Activated naive CD4-positive, alpha-beta T cell treated with anti-CD3 and anti-CD28 coated beads, Interleukin-2, amount 50 U/mL, for 72 hours (primary cell): ENCODE measurements at places on chromosomes 1 and 21.

DNA sequence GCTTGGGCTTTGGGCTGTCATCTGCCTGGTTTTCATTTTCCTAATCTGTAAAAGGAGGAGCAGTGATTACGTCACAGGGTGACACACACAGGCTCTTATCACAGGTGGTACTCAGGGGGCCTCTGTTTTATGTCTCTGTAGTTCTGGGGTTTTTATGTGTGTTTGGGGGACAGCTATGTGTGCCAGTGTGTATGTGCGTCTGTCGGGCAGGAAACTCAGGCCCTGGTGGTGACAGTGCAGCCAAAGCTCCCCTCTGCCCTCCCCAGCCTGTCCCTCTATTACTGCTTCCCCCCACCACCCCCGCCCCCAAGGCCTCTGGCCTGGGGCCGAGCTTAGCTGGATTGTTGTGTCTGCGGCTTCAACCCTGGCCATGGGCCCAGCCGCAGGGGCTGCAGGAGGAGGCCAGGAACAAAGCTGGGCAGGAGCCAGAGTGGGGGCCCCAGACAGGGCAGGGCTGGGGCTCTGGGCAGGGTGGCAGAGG is 13.3 kb downstream of the MFAP2 start:
- no peak for DNase-seq

- DNase-seq = peak; percentile 84
Observed at GRCh38 chr1:31944205-31945089, 6.3 kb upstream of the PTP4A2 start.

DNA sequence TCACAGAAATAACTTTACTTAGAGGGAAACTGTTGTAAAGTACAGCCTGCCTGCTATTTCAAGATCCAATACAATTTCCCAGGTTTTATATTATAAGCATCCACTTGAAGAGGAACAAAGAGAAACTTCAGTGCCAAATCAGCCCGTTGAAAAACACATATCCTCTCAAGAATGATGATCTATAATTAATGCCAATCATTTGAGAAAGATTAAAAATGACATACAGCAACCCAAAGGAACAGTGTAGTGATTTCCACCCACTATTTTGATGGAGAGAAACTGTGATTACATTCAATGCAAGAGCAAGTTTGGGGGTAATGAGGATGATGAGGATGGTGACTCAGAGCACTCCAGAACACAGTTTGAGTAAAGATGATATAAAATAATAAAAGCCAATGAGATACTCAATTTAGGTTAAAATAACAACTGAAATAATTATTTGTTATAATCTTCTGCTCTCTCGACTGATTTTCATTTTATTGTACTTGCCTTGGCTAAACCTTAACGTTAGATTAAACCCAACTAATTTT is 715.5 kb downstream of the NCAM2 start:
- no peak for DNase-seq

- DNase-seq = no peak
Observed at GRCh38 chr1:198283222-198283621, 126.4 kb downstream of the NEK7 start.

GRCh38 chr1:116496898-116497297 is 73.9 kb downstream of the CD58 start:
- DNase-seq = no peak

DNA sequence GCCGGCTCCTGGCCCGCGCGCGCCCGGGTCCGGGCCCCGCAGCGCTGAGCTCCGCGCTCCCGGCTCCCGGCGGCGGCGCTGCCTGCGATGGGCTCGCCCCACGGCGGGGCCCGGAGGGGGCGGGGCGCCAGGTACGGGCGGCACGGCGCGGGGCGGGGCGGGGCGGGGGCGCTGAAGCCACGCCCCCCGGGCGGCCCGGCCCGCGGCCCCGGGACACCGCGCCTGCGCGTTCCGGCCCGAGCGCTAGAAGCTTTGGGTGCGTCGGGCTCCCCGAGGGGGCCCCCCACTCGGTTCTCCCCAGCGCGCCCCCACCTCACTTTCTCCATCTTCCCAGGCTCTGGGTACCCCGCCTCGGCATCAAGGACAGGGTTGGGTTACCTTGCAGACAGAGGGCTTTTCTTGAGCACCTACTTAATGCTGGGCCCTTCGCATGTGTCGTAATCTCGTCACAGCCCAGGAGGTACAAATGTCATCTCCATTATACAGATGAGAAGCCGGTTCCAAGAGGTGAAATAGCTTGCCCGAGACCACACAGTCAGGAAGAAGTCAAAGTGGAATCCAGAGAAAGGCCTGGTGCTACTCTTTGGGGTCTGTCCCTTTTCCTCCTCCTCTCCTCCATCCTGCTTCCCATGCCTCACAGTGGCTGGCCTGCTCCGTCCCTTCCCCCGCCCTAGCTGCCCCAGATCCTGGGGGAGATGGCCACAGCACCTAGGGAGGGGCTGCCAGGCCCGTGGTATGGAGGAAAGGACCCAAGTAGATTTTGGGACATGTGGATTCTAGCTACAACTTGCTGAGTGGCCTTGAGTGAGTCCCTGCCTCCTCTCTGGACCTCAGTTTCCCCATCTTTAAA is 46.5 kb downstream of the RAP1GAP start:
- peak; percentile 61 for DNase-seq

- no peak for DNase-seq
Observed at GRCh38 chr1:174775621-174776020, 224.1 kb upstream of the CACYBP start.

DNA sequence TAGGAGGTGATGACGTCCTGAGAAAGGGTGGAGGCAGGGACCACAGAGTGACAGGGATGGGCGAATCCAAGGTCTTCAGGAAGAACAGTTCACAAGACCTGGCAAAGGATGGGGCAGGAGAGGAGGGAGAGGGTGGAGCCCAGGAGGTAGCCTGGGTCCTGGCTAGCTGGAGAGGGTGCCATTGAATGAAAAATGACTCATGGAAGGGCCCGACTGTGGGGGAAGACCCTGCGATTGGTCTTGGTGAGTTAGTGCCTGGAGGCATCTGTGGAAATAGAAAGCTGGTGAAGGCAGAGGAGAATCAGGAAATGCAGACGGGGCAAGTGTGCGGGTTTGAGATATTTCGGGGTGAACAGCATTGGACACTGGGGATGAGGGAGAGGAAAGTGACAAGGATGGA is 60.3 kb upstream of the SLC45A1 start:
- no peak for DNase-seq

GRCh38 chr21:42731264-42732032 is 78.0 kb downstream of the PDE9A start:
- no peak for DNase-seq

- DNase-seq = no peak
Observed at GRCh38 chr1:243806310-243806709, 43.7 kb downstream of the AKT3 start.

GRCh38 chr1:95948023-95948422 is 714.0 kb downstream of the RWDD3 start:
- DNase-seq = no peak

DNA sequence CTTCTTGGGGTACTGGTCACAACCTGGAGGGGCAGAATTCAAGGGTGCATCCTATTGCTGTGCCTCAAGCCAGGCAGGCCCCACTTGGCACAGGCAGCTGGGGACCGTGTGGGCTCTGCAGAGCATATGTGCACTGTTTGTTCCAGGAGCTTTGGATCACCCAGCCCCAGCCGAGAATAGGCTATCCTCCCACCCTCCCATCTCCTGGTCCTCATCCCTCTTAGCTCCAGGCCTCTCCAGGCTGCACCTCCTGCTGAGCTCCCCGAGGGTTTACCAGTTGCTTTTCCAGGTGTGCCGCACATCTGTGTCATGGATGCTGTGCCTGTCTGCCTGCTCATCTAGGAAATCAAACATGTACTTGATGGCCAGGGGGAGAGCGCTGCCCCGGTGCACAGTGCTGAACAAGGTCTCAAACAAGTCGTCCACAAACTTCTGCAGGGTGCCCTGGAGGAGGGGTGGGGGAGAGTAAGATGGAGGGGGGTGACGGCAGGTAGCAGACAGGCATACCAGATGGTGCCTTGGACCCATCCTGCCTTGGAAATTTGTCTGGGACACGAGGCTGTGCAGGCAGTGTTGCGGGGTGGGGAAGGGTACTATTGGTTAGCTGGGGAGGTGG is 120.5 kb upstream of the CD34 start:
- DNase-seq = no peak

DNA sequence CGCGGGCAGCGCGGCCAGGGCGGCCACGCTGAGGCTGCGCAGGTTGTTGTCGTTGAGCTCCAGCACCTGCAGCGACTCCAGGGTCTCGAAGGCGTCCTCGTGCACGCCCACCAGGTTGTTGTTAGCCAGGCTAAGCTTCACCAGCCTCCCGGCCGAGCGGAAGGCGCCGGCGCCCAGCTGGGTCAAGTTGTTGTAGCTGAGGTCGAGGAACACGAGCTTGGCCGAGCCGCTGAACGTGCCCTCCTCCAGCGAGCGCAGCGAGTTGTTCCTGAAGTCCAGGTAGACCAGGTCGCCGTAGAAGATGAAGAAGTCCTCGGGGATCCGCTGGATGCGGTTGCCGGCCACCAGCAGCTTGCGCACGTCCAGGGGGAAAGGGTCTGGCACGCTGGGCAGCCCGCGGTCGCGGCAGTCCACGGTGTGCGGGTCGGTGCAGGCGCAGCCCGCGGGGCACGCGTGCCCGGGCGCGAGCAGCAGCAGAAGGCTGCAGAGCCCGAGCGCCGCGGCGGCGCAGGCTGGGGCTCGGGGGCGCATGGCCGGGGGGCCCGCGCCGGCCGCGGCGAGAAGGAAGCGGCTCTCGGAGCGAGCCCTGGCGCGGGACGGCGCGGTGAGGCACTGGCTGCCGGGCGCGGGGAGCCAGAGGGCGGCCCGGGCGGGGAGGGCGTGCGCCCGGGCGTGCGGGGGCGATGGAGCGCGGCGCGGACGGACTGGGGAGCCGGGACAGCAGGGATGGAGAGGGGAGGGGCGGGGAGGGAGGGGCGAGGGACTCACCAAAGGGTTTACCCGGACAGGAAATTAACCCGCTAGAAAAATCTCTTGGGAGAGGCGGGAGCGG is 524 bp downstream of the LRRC38 start:
- no peak for DNase-seq

GRCh38 chr1:109481646-109482045 is 2.1 kb upstream of the ATXN7L2 start:
- DNase-seq = peak; percentile 46

DNA sequence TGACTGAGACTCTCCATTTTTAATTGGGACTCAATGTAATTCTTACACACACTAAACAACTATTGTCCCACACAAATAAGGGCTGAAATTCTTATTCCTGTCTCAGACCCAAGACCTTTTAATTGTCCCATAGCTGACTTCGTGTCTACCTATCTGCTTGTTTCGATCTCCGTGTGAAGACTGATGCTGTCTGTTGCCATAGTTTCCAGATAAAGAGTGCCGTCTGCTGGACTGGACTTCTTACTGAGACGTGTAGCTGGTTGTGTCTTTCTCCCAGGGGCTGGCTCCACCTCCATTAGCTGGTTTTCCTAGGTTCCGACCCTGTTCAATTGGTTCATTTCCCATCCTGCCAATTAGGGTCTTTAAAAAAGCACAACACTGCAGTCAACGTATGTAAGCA is 235.3 kb upstream of the PLXNA2 start:
- DNase-seq = no peak

DNA sequence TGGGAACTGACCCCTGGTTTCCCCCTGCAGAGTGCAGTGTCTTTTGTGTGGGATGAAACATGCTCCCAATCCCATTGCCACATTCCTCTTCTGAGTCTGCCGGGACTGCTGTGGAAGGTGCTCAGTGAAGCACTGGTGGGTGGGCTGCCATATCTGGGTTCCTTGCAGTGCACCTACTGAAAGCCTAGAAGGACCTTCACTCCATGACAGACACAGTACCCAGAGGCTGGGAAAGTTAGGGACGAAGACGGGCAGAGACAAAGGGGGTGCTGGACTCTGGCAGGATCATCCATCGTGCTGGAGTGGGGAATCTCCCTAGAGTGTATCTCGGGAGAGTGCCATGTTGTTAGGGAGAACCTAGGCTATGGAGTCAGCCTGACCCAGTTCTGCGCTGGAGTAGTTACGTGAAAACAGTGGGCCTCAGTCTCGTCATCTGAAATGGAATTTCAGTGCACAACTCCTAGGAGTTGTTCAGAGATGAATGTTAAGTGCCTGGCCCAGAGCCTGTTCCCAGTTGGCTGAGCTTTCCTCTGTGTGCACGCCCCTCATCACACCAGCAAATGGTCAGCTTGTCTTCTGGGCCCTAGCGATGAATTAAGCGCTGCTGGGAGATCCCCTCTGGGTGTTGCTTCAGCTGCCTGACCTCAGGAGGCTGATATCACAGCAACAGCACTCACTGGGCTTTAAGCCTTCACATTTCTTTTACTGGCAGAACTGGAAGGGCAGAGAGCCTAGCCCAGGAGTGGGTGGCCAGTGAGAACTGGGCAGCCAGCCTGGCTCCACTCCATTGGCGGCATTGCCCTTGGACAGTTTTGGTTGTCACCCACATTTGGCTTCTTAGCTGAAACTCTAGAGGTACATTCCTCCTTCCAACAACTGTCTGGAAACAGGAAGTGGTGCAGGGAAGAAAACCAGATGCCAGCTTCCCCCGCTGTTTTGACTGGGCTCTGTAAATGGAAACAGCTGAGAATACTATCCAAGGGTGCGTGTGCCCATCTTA is 479.8 kb upstream of the VAMP3 start:
- DNase-seq = no peak

- DNase-seq = no peak
Observed at GRCh38 chr1:44696789-44697345, 22.4 kb downstream of the ARMH1 start.

DNA sequence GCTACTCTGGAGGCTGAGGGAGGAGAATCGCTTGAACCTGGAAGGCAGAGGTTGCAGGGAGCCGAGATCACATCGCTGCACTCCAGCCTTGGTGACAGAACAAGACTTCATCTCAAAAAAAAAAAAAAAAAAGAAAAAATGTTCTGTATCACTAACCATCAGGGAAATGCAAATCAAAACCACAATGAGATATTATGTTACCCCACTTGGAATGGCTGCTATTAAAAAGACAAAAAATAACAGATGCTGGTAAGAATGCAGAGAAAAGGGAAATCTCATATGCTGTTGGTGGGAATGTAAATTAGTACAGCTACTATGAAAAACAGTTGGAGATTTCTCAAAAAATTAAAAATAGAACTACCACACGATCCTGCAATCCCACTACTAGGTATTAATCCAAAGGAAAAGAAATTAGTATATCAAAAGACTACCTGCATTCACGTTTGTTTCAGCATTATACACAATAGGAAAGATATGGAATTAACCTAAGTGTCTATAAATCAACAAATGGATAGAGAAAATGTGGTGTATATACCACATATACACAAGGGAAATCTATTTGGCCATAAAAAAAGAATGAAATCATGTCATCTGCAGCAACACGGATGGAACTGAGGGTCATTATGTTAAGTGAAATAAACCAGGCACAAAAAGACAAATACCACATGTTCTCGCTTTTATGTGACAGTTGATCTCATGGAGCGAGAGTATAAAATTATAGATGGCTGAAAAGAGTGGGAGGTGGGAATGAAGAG is 62.6 kb downstream of the ABL2 start:
- DNase-seq = no peak

DNA sequence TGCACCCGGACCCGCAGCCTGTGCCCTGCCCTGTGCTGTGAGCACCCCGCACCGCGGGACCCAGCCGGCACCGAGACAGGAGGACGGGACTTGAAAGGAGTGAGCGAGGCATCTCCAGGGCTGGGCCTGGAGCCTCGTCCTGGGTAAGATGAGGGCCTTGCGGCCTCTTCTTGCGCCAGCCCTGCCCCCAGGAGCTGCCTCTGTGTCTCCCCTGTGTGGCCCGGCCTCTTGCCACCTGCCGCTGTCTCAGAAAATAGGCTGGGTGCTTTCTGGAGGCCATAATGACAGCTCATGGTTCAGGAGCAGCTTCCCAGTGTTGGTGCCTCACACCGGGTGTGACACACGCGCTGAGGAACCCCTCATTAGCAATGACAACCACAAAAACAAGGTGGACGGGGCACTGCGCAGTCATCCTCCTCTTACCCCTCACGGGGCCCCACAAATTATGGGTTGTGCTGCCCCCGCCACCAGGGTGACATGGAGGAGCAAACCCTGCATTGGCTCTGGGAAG is 161.5 kb upstream of the C1orf174 start:
- no peak for DNase-seq
